ENCODE measurements at places on chromosomes 5 and 9.

GRCh38 chr5:36301858-36302603 lies at the start of gene RANBP3L:
TSS of gene RANBP3L (minus strand) at chr5:36301902. CDS start at chr5:36301416, 486 bp downstream.
- no peak for DNase-seq

- no peak for DNase-seq
Observed at GRCh38 chr5:158616707-158617106, 483.0 kb downstream of the EBF1 start.

DNA sequence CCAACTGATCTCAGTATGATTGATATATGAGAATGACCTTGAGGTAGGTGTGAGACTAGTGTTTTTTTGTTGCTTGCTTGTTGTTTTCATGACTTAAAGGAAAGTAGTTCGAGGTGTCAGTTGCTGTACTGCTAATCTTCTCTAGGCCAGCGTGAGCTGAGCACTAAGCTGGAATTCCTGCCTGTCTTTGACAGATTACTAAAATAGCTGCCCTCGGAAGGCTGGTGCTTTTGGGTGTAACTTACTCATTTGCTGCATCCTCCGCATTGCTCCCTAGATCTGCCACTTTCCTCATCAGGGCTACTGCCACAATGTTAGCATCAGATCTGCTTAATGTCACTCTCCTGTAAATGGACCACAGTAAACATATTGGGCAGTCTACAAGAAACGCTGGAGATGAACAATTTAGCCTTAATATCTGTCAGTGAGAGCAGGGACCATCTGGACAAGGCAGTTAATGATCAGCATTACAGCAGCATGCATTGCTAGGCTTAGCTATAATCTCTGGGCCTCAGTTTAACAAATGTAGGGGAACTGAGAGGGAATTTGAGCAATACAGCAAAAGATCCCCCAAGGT lies 106.6 kb upstream of the CDH6 start:
- DNase-seq: no peak

DNA sequence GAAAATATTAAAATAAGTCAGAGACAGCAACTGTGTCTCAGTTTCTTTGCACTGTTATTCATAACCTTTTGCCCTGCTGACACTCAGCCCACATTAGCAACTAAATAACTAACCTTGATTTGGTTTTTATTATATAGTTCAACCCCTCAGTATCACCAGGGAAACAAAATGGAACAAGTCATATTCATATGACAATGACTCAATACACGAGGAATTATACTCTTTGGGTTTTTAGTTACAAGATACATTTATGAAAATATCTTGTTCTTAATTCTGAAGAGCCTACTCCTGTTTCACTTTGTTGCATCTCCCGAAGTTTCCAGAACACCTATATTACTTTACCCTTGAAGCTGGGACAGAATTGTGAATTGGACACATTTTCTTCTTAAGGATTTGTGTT lies 845.4 kb downstream of the EFNA5 start:
- no peak for DNase-seq

- DNase-seq: no peak
Observed at GRCh38 chr5:50855001-50855400, 188.6 kb downstream of the PARP8 start.

DNA sequence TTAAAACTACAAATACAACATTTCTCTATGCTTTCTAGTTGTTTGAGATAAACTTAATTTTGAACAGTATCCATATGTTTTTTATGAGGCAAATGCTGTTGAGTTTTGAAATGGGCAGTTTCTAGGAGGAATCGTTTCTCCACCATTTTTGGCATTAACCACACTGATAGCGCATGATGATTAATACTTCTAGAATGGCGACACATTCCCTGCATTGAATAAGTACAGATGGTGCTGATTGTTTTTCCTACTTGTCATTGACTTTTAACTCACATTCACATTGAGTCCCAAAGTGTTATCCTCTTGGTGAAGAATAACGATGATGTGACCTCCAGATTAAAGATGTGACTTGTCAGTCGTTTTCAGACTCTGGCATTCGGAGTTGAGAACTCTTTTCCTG lies 6.5 kb upstream of the CCDC192 start:
- no peak for DNase-seq

DNA sequence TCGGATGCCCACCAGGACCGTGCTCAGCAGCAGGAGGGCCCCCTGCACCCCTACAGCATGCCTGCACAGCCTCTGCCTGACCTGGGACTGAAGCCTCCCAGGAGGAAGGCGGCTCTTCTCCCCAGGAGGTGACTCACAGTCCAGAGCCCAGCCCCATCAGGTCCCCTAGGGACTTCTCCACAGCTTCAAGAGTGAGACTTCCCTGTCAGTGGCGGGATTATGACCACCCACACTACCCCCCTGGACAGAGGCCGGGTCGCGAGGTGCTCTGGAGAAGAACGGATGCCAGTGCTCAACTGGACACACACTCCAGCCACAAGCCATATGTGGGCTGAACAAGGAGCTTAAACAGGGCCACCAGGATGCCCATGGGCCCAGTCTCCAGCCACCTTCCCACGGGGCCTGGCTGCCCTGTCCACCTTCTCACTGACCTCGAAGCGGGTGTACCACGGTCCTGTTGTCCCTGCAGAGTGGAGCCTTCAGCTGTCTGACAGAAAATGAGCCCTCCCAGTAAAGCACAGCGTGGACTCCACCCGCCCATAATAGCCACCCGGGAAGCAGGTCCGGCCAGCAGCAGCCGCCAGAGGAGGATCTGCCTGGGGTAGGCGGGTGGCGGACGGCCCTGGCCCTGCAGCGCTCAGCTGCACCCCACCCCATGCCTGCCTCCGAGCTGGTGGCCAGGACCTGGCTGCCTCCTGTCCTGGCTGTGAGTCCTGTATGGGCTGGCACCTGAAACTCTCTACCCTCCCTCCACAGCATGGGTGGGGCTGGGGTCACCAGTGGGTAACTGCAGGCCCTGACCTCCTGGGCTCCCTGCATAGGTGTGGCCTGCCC lies 54.7 kb downstream of the SEMA4D start:
- no peak for DNase-seq

- no peak for DNase-seq
Observed at GRCh38 chr5:10319202-10319851, 11.6 kb upstream of the CMBL start.

- DNase-seq: no peak
Observed at GRCh38 chr5:111337688-111338087, 113.5 kb downstream of the CAMK4 start.

- no peak for DNase-seq
Observed at GRCh38 chr9:91042541-91042940, 240.9 kb downstream of the SYK start.

GRCh38 chr9:136363949-136364748 lies 605 bp upstream of the DNLZ start:
- DNase-seq: no peak
